H4 (cell line): ENCODE measurements at places on chromosomes 1 and 21.

GRCh38 chr1:53735681-53736080 is 3.3 kb downstream of the GLIS1 start:
- DNase-seq: no peak

GRCh38 chr1:213987422-213987926 is 299 bp upstream of the PROX1 start:
- no peak for DNase-seq

DNA sequence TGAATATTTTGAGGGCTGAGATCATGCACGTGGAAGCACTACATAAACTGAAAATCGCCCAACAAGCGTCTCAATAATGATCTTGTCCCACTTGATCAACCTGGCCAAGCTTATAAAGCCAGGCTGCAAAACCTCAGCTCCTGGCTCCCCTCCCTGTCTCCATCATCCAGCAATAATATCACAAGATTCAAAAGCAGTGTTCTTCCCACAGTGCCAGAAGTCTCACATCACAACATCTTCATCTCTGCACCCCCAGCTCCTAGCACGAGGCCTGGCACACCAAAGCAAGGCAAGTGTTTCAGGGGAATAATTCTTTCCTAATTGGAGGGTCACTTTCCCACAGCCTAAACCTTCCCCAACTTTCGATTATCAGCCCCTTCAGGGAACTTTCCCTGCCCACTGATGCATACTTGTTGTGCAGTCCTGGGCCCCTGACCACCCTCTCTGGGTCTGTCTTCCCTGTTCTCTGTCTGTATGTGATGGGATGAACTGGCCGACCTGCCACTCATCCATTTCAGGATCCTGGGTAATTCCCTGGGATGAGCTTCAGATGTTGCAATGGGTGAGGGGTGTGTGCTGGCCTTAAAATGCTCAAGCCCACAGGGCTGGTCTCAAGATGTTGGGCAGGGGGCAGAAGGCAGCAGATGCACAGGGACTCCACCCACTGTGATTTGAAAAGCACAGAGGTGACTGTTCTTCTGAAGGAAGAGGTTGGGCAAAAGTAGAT is 129.0 kb downstream of the DMRTB1 start:
- DNase-seq: no peak

GRCh38 chr1:38941527-38942019 is at the start of gene RHBDL2:
Gene RHBDL2, minus strand, starts transcription at chr1:38941830. Its CDS starts 22,618 bp downstream, at chr1:38919212.
- no peak for DNase-seq

DNA sequence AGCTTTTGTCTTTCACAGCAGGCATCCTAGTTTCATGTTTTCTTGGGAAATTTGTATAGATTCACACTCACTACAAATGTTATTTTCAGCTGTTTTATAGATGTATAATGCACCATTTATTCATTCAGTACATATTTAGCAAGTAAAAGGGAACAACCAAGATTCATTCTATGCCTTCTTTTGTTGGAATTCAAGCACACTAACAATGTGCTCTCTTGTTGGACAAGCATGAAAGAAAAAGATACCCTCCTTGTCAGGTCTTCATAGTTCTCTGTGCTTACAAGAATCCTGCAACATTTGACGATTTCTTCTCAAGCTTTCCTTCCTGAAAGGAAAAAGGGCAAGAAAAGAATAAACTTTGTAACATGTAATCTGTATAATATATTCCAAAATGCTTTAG is 456.0 kb downstream of the USP25 start:
- DNase-seq: no peak

GRCh38 chr1:31583995-31584868 is 7.9 kb downstream of the TINAGL1 start:
- no peak for DNase-seq

- DNase-seq: no peak
These were observed 3.6 kb downstream of the PRDM16 start for GRCh38 chr1:3072391-3073185.

DNA sequence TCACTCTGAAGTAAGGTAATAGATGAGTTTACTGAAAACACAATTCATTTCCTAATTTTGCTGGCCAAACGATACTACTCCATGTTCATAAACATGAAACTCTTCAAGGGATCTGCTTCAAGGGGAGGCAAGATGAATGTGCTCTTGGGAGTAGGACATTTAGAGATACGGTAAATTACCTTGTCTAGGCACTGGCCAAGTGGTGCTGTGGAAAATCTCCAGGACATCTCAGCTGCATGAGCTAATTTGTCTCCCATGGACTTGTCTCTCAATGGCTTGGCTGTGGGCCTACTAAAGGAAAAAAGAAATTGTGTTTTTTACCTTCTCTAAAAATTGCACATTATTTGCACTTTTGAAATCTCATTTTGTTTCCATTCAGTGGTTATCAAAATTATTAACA is 780.6 kb downstream of the LTN1 start:
- DNase-seq: no peak

GRCh38 chr1:243712242-243712641 is 137.8 kb downstream of the AKT3 start:
- DNase-seq: no peak

- no peak for DNase-seq
These were observed 29.2 kb upstream of the AGPAT3 start for GRCh38 chr21:43835861-43836260.

DNA sequence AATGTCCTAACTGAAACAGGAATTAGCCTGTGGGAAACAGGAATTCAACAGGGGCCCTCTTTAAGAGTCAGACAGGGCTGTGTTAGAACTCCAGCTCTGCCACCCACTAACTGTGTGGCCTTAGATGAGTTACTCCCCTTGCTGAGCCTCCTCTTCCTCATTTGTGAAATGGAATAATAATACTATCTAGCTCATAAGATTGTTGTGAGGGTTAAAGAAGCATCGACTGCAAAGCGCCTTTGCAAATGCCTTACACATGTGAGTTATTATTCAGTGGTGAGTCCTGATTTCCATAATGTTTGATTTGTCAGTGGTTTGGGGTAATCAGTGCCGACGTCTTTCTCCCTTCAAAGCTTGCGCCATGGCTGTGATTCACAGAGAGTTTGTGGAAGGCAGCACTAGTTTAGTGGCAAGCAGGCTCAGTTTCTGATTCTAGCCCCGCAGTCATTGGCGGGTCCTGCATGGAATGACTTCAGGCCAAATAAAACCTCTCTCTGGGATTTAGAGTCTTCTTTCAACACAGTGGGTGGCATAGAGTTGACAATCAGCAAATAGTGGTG is 388.5 kb downstream of the PLPP3 start:
- DNase-seq: no peak
